ENCODE measurements at places on chromosomes 2 and 18.

DNA sequence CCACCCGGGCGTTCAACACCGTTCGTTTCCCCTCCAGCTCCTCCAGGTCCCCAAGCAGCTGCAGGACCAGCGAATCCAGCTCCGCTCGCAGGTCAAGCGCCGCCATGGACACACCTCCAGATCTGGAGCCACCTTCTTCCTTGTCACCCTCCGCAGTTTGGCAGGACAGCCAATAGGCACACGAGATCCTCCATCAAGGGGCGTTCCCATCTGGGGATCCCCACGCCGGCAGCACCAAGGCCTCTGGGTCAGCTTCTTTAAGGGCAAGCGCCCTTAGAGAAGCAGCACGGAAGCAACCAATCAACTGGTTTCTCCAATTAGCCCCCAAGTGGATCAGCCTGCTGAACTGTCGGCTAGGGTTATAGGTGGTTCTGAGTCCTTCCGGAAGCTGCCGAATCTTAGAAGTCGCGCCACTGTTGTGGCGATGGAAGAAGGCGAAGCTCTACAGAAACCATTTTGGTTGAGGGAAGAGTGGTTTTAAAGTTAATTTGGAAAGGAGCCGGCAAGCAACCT is 621 bp upstream of the IMP4 start:
- H3K4me3 ChIP-seq = peak overlapping the region; percentile 59
- H3K36me3 ChIP-seq = peaks cover 50% of the 10 kb centered on the region
- H3K4me1 ChIP-seq = peaks cover 58% of the 10 kb centered on the region
- peak overlapping the region; percentile 78 for H3K27ac ChIP-seq
- no peaks in the 10 kb centered on the region for H3K27me3 ChIP-seq

GRCh38 chr2:120418174-120418787 is 72.3 kb downstream of the INHBB start:
- H3K36me3 ChIP-seq = no peaks in the 10 kb centered on the region
- peaks cover 4% of the 10 kb centered on the region for H3K27me3 ChIP-seq
- H3K4me1 ChIP-seq = no peaks in the 10 kb centered on the region
- H3K27ac ChIP-seq = no peak overlapping the region
- H3K4me3 ChIP-seq = no peak overlapping the region

GRCh38 chr2:47688561-47688960 is 94.4 kb upstream of the MSH6 start:
- no peaks in the 10 kb centered on the region for H3K4me1 ChIP-seq
- no peaks in the 10 kb centered on the region for H3K36me3 ChIP-seq
- no peaks in the 10 kb centered on the region for H3K27me3 ChIP-seq
- H3K4me3 ChIP-seq = no peak overlapping the region
- no peak overlapping the region for H3K27ac ChIP-seq
- no peak for DNase-seq

DNA sequence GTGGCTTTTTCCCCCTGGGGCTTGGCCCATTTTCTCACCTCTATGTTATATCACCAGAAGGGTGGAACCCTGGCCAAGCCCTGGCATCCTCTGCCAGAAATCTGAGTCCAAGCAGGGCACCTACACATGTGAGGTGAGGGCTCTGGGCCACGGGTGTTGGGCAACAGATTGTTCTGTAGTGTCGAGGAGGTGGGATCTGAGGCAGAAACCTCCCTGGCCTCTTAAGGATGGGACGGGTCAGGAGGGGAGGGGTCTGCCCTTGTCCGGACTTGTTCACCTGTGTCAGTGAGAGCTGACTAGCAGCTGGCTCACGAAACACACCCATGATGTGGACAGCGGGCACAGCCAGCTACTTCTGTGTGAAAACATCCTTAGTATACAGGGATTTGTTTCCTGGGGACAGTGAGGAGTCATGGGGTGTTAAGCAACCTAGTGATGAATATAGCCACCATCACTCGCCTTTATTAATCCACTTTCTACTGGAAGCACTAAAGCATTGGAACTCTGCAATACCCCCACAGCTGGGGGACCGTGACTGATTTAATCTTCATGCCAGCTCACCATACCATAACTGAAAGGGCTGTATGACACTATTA is 35.6 kb downstream of the EPAS1 start:
- peaks cover 22% of the 10 kb centered on the region for H3K4me1 ChIP-seq
- H3K4me3 ChIP-seq = no peak overlapping the region
- H3K27me3 ChIP-seq = no peaks in the 10 kb centered on the region
- DNase-seq = no peak
- H3K36me3 ChIP-seq = no peaks in the 10 kb centered on the region
- no peak overlapping the region for H3K27ac ChIP-seq

DNA sequence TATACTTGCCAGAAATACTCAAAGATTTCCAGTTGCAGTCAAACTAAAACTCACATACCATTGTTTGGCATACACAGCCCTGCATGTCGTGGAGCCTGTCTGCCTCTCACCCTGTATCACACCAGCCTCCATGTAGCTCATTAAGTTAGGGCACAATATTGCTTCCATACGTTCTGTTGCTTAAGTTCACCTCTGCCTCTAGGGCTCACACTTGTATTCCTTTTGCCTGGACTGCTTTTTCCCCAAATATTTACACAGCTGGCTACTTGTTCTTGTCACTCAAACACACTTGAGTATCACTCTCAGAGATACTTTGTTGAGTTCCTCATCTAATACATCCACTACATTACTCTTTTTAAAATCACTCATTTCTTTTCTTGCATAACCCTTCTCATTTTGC is 83.1 kb downstream of the PTH2R start:
- DNase-seq = peak; percentile 38
- H3K27ac ChIP-seq = peak overlapping the region; percentile 72

DNA sequence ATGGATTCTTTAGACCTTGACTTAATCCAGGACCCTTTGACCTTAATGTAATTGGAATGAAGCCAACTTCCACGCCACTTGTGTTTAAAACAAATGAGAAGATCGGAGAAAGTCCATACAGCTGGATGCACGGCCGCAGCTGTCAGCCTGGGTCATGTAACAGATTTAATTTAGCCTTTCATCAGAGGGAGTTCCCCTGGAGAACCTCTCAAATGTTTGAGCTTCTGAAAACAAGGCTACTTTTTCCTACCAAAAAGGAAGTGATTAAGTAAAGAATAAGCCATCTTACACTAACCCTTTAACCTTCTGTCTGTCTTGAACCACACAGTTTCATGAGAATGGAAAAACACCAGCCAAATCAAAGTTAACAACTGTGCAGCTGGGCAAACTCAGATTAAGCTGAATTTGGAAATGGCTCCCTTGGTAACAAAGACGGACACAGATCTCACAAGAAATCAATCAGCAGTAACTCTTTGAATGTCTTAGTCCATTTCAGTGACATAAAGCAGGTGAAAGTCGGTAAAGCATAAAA is 103.6 kb downstream of the DOCK10 start:
- H3K4me1 ChIP-seq = no peaks in the 10 kb centered on the region
- no peaks in the 10 kb centered on the region for H3K27me3 ChIP-seq
- H3K27ac ChIP-seq = no peak overlapping the region
- H3K36me3 ChIP-seq = no peaks in the 10 kb centered on the region

DNA sequence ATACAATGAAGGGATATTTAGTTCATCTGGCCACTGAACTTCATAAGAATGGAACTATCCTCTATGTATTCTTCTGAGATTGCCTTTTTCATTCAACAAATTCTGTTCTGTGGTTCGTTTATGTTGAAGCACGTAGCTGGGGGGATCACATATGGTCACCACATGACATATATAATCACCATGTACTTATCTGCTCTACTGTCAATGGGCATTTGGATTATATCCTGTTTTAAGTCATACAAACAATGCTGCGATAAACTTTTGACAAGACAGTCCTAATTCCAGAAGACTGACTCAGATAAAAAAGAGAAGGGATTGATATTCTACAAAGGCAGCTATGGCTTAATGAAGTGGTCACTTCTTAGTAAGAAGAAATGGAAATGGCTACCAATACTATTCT is 116.0 kb upstream of the CCDC195 start:
- no peaks in the 10 kb centered on the region for H3K4me1 ChIP-seq
- DNase-seq = no peak
- no peaks in the 10 kb centered on the region for H3K36me3 ChIP-seq
- H3K27ac ChIP-seq = no peak overlapping the region

DNA sequence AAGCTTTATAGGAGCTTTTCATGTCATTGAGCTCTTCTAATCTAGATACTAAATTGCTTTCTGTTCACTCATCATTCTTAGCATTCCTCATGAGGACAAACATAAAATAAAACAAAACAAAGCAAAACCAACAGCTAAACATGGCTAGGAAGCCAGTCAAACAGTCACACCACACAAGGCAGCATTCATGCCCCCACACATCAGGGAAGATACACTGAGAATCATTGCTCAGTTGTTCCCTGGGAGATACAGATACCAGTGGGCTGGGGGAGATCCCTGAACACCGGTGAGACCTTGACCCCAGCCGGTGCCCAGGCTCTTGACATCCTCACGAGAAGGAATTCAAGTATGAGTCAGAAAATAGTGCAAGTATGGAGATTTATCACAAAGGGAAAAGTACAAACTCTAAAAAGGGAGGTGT is 177.9 kb upstream of the ARL4C start:
- no peaks in the 10 kb centered on the region for H3K4me1 ChIP-seq
- H3K36me3 ChIP-seq = no peaks in the 10 kb centered on the region
- H3K27me3 ChIP-seq = no peaks in the 10 kb centered on the region
- H3K27ac ChIP-seq = no peak overlapping the region
- no peak overlapping the region for H3K4me3 ChIP-seq

DNA sequence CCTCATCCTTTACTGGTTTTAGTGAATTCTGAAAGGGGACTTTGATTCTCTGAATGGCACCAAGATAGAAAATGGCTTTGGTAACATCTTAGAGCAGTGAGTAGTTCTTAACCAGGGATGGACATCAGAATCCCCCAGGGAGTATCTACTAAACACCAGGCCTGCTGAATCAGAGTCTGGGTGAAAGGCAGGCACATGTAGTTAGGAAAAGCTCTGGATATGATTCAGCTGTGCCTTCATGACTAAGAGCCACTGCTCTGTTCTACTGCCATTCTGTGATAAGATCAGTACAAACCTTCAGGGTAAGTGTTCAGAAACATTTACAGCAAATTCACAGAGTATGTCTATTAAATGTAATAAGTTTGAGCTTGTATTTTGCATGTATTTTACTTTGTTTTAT is 46.2 kb upstream of the B3GNT2 start:
- H3K27ac ChIP-seq = no peak overlapping the region
- DNase-seq = peak; percentile 16
- no peaks in the 10 kb centered on the region for H3K27me3 ChIP-seq
- H3K4me3 ChIP-seq = no peak overlapping the region
- H3K4me1 ChIP-seq = no peaks in the 10 kb centered on the region

DNA sequence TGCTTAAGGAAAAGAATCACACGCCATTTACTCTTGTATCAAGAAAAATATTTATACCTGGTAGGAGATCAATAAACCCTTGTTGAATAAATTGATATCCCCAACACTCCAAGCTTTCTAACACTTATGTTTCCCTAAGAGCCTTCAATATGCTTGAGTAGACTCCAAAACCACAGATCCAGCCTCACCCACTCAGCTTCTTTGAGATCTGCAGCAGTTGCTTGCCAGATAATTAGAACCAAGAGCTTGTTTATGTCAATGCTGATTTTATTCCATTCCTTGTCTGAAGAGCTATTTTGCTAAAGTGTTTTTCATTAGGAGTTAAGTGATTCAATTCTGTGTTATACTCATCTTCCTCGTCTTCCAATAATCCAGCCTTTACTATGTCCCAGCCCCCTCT is 26.3 kb upstream of the CRIM1 start:
- no peaks in the 10 kb centered on the region for H3K36me3 ChIP-seq
- DNase-seq = no peak
- H3K4me1 ChIP-seq = no peaks in the 10 kb centered on the region
- H3K27ac ChIP-seq = no peak overlapping the region

DNA sequence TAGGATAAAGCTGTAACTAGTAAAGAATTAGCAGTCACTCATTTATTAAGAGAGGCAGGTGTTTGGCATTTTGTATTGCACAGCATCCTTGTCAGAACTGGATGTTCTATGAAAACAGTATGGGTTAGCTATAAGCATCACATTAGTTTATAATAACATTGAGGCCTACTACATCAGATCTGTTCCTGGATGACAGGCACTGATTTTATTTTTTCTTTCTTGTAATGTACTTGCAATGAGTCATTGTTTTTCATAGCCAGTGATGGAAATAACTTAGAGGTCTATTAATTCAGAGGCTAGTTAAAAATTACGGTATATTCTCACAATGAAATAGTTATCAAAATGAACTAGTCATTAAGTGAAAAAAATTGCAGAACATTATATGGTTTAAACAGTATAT is 13.0 kb upstream of the RMDN2 start:
- no peaks in the 10 kb centered on the region for H3K36me3 ChIP-seq
- no peak overlapping the region for H3K27ac ChIP-seq
- DNase-seq = no peak
- H3K4me3 ChIP-seq = no peak overlapping the region
- H3K27me3 ChIP-seq = peaks cover 5% of the 10 kb centered on the region

GRCh38 chr2:223560749-223561435 is 41.3 kb downstream of the SCG2 start:
- H3K36me3 ChIP-seq = no peaks in the 10 kb centered on the region
- H3K27ac ChIP-seq = no peak overlapping the region
- no peak for DNase-seq
- H3K4me1 ChIP-seq = no peaks in the 10 kb centered on the region
- no peak overlapping the region for H3K4me3 ChIP-seq

DNA sequence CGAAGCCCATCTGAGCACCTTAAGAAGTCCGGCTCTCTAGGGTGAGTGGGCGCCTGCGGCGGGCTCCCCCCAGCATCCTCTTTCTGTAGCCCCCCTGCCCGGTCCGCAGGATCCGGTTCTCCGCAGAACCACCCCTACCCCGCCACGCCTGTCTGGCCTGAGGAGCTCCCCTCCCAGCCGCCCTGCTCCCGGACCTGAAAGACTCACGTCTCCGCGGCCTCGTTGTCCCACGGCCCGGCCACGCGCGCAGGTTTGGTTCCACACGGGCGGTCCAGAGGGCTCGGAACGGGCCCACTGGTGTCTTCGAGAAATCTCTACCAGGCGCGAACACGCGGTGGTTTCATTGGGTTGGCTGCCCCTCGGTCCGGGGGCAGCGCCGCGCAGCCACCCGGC is 237 bp downstream of the SLC39A6 start:
- peaks cover 40% of the 10 kb centered on the region for H3K36me3 ChIP-seq
- H3K4me3 ChIP-seq = peak overlapping the region; percentile 91
- peaks cover 27% of the 10 kb centered on the region for H3K4me1 ChIP-seq
- DNase-seq = no peak
- H3K27me3 ChIP-seq = no peaks in the 10 kb centered on the region
- peak overlapping the region; percentile 99 for H3K27ac ChIP-seq

DNA sequence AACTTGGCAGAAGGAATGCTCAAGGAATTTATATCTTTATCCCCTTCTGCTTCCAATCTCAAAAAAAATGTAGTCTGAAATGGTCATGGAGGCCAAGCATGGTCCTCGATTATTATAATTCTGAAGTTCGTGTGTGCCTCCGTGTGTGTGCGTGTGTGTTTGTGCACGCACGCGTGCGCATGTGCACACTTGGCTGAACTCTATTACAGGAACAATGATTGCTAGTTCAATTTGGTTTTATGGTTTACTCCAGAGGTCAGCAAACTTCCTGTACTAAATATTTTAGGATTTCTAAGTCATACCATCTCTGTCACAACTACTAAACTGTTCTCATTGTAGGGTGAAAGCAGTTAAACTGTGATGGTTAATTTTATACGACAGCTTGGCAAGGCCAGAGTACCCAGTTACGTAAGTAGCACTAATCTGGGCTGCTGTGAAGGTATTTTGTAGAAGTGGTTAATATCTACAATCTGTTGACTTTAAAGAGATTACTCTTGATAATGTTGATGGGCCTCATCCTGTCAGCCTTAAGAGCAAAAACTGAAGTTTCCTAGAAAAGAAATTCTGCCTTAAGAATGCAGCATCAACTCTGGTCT is 5.8 kb upstream of the MARCHF7 start:
- no peak overlapping the region for H3K4me3 ChIP-seq
- DNase-seq = no peak
- no peaks in the 10 kb centered on the region for H3K36me3 ChIP-seq
- H3K4me1 ChIP-seq = no peaks in the 10 kb centered on the region
- H3K27ac ChIP-seq = no peak overlapping the region

Measured in K562 (cell line).